ENCODE measurements at places on chromosomes 6 and 20.

DNA sequence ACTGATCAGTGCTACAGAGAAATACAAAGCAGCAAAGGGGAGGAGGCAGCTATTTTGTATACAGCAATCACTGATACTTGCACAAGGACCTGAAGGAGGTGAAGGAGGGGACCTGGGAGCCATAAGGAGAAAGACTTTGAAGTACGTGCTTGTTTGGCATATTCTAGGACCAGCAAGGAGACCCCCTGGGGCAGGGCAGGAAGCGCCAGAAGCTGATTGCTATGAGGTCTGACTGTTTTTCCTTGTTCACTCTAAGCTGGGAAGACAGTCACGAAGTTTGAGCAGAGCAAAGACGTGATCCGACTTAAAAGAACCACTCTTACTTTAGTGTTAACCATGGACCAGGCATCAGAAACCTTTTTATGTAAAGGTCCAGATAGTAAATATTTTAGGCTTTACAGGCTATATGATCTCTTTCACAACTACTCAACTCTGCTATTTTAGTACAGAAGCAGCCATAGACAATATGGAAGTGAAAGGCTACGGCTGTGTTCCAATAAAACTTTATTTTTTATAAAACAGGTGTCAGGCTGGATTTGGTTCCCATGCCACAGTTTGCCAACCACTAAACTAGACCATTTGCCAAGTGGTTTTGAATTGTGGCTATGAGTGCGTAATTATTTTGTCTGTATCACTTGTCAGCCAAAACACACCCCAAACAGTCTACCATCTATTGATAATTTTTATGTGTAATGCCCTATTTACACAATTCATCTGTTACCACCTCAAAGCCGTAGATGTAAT lies 217.9 kb downstream of the PRL start:
- DNase-seq = no peak

GRCh38 chr20:53695797-53696527 lies 102.3 kb upstream of the ZNF217 start:
- DNase-seq = no peak

GRCh38 chr6:7445885-7446461 lies 56.4 kb downstream of the RIOK1 start:
- DNase-seq = no peak

DNA sequence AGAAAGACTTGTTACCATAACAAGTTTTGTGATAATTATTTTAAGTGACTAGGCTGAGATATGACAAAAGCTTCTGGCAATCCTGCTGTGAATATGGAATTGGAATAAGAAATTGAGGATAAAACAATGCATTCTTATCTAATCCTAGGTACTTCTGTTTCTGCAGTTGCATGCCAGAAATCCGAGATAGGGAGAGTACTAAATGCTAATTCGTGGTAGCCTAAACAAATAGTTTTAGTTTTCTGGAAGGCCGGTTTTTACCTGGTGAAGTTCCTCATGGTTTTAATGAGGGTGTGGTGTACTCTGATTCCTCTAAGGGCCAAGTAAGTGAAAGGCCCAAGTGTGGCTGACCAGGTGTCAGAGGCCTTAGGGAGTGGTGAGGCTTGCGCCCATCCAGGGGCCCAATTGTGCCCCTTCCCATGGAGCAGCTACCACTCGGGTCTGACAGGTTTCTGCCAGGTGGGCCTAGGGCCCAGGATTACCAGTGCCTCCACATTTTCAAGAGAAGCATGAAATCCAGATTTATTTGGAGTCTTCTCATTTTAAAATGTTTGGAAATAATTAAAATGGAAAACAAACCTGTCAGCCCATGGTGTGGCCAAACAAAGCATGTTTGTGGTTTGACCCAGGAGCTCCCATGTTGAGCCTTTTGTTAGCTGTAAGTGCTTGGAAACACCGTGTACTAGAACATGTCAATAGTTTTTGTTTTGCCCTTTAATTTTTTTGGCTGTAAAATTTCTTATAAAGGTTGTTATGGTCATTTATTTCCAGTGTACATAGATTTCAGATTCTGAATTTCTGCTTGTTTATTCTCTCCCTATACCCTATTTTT lies 6.6 kb downstream of the PLCB4 start:
- no peak for DNase-seq

DNA sequence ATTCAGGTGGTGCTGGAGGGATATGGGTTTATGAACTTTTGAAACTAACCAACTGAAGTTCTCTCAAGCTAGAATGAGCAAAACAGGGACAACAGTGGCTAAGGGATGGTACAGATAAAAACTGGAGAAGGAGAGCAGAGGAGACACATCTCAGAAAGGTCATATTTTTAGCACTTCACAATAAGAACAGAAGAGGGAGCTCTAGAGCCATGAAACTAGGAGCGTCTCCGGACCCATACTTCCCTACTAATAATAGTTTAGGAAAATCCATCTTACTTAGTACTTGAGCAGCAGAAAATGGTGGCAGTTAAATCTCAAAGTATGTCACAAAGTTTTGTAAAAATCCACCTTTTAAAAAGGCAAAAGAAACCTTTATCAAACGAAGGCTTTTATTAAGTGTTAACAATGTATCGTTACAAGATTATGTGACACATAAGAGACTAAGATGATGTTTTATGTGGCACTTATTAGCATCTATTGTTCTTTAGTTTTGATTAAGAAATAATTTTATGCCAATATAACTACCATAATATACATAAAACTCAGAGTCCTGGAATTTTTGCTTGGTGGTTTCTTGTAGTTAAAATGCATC lies 278.6 kb downstream of the TBC1D32 start:
- peak; percentile 34 for DNase-seq

- DNase-seq = peak; percentile 99
Measured at GRCh38 chr6:82144007-82144851, 103.3 kb downstream of the IBTK start.

DNA sequence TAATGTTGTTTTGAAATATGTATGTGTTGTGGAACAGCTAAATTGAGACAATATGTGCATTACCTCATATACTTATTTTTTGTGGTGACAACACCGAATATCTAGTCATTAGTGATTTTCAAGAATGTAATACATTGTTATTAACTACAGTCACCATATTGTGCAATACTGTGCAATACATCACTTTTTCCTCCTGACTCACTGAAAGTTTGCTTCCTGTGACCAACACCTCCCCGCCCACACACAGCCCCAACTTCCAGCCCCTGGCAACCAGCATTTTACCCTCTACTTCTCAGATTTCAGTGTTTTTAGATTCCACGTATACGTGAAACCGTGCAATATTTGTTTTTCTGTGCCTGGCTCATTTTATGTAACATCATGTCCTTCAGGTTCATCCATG lies 627.9 kb downstream of the PRKN start:
- DNase-seq = peak; percentile 74

GRCh38 chr6:23601811-23602345 lies 524.1 kb upstream of the NRSN1 start:
- DNase-seq = no peak

DNA sequence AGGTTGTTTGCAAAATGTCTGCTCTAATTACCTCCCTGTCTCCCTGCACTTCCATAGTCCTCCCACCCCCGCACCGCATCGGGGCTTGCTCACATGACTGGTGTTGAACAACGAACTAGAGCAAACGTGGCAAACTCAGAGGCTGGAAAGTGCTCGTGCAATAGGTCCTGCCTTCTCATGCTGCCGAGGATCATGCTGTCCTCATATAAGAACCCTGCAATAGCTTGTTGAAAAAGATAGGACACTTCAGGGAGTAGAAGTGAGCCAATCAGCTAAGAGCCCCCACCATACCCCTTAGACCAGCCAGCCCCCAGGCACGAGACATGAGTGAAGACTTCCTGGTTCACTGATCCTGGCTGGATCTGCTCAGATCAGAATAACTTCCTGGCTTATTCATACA lies 219.2 kb downstream of the C6orf118 start:
- no peak for DNase-seq

DNA sequence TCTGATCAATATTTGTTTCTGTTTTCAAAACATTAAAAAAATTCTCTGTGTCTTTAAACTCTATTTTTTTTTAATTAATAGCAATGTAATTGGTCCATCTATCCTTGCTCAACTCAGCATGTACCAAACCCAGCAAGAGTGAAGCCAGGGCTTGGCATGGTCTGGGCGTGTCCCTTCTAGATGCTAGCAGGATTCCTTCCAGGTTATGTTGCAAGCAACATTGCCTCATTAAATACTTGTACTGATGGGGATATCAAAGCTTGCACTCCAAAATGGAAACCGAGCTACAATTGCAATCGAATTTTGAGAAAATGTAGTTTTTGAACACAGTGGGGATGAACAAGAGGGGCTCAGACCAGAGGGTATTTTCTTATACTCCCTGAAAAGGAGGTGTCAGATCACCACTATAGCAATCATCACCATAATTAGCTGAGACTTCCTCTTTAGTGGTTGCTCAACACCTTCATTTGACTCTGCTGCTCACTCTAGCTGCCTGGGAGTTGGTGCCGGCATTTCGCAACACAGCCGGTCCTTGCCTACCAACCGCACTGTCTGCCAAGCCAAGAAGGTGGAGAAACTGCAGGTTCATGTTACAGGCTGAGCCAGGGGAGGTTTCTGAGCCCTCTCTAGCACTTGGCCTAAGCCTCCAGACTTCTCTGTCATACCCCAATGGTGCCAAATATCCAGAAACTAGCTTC lies 67.8 kb upstream of the RALGAPA2 start:
- peak; percentile 18 for DNase-seq

- peak; percentile 7 for DNase-seq
Measured at GRCh38 chr20:54029176-54029575, 41.2 kb downstream of the BCAS1 start.

DNA sequence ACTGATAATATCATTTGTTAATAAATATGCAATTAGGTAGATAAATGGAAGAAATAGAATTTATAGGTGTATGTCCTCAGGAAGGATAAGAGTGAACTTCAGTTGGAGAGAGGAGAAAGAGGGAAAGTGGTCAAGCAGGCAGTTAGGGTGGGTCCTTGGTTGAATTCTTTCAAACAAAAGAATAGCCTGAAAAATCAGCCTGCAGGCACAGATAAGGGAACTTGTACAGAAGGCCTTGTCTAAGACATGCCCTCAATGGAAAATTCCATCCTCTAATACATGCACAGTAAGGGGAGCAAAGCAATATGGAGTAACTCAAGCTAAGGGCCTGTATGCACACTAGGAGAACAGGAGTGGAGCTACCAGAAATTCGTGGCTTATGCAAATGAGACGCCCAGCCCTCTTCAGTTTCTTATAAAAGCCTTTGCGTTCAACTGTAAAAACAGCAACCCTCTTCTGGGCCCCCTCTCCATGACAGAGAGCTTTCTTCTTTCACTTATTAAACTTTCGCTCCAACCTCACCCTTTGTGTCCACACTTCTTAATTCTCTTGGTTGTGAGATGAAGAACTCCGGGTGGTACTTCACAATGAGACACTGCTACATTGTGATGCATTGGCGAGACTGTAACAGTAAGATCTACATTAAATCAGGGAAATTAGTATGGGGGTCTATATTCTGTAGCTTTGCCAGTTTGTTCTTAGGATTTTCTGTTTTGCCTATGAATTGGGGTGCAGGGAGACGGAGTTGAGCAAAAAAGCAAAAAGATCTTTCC lies 147.0 kb downstream of the HS3ST5 start:
- DNase-seq = no peak

DNA sequence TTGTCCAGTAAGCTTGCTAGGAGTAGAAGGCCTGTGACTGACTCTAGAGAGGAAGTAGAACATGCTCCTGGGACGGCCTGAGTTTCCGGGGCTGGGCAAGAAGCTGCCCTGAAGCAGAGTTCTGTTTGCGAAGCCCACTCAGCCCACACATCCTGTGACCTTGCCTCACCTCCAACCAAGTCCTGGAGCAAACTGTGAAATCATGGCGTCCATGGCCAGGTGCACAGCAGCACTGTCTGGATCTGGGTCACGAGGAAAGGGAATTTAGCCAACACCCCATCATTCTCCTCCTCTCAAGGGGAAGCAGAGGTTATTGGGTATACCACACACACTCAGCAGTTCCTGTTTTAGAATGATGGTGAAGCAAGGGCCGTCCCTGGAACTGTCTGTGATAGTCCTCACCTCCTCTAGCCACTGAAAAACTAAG lies 87.5 kb downstream of the CRYBG1 start:
- DNase-seq = no peak

GRCh38 chr6:108685970-108686369 lies 125.3 kb downstream of the FOXO3 start:
- no peak for DNase-seq

- no peak for DNase-seq
Measured at GRCh38 chr6:128241216-128241615, 279.2 kb downstream of the PTPRK start.

GRCh38 chr6:139567095-139567494 lies 192.6 kb upstream of the CITED2 start:
- no peak for DNase-seq

DNA sequence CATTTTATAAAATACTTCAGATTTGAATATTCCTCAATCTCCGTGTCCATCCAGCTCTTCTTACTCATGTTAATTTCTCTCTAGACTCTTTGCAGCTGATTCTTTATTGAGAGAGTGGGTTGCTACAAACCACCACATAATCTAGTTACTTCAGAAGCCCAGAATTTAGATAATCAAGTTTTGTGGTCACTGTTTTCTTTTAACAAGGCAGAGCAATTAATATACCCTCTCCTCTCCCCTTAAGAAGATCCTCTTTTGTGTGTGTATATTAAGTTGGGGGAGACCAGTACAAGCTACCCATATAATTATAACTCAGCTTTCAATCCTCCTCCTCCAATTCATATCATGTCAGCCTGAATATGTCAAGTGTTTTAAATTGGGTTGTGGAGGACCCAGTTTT lies 95.1 kb downstream of the IRAK1BP1 start:
- DNase-seq = no peak

DNA sequence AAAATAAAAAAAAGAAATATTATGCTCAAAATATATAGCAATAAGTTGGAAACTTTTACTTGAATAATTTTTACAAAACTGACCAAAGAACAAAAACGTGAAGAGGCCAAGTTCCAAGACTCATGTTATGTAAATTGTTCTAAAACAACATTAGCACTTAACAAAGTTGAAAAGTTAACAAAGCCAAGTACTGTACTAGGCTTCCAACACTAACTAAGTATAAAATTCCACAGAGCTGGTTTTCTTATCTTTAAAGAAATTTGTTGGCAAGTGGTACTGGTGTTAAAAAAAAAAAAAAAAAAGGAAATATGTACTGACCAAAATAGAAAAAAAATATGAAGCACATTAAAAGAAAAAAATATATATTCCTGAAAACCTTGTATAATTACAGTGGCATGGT lies 127.8 kb downstream of the SLC16A10 start:
- DNase-seq = no peak

GRCh38 chr6:3307436-3307835 lies 48.7 kb downstream of the PSMG4 start:
- no peak for DNase-seq

- no peak for DNase-seq
Measured at GRCh38 chr20:48818481-48818987, 9.3 kb downstream of the PREX1 start.
